ENCODE measurements at places on chromosomes 1 and 21.

GRCh38 chr1:175689396-175689795 is 54.0 kb downstream of the TNR start:
- DNase-seq, result no peak

DNA sequence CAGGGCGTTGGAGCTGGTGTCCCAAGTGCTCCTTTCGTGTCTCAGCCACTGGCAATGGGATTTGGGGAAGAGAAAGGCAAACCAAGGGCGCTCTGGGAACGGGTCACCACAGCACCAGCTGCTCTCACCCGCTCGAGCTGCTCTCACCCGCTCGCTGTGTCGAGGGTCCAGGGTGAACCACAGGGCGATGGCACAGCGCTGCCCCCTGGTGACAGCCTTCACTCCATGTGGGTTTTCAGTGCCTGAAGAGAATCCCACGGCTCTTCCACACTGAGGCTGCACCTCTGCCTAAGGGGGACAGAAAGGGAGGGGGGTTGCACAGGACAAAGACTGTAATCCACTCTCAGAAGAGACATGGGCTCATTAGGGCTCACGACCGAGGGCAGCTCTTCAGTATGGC is 7.1 kb upstream of the CLDN19 start:
- DNase-seq, result no peak

DNA sequence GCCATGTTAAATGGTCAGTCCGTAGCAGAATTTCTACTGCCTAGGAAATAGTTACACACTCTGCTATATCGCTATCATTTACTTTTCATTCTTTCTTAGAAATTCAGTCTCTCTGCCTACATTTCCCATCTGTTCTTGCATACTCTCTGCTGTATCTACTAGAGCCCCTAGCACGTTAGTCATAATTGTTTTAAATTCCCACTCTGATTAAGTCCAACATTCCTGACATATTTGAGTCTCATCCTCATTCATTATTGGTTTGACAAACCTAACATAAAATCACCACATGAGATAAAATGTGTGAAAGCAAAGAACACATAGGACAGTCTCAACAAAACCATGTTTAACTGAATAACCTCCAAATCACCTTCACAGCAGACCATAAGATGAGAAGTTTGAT is 513.6 kb downstream of the PLPP3 start:
- no peak for DNase-seq

DNA sequence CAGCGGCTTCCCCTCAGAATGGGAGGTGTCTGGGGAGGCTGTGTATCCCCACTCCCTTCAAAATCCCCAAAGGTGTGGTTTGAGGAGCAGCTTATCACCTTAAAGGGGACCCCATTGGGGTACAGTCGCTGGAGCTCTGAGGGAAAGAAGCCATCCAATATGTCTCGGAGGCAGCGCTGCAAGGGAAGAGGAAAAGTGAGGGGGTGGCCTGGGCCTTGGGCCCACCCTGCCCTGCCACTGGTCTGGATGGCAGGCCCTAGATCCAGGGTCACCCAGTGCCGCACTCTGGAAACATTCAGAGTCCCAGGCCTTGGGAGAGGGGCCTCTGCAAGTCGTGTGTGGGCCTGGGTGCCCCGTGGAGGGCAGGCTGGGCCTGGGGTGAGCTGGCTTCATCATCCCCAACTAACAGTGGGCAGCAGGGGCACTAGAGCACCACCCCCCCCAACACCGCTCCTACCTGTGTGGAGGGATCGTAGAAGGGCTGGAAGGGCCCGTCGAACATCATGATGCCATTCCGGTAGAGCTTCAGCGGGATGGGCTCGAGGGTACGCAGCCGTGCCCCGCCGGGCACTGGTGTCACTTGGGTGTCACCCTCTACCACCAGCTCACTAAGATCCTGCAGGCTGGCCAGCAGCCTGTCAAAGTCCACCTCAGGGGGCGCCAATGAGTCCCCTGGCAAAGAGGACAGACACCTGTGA is 5.6 kb downstream of the SH3BGRL3 start:
- no peak for DNase-seq

- DNase-seq, result no peak
Observed at GRCh38 chr1:109806733-109807400, 43.1 kb upstream of the EPS8L3 start.

GRCh38 chr1:94693029-94693428 is 127.1 kb upstream of the SLC44A3 start:
- no peak for DNase-seq

DNA sequence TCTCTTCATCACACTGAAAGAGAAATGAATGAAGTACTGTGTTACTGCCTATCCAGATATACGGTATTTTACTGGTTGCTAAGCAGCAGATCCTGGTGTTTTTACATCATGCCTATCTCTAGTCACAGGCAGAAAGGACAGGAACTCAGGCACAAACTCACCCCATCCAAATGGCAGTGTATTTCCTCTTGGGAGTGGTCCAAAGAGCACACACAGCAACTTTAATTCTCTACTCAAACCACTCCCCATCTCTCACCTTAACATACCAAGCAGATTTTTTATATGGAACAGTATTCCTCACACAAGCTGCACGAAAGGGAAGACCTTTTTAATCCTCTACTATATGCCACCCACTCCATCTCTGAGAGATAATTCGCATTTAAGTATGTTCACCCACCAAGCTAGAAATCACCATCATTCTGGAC is 27.3 kb downstream of the EIF4G3 start:
- no peak for DNase-seq

DNA sequence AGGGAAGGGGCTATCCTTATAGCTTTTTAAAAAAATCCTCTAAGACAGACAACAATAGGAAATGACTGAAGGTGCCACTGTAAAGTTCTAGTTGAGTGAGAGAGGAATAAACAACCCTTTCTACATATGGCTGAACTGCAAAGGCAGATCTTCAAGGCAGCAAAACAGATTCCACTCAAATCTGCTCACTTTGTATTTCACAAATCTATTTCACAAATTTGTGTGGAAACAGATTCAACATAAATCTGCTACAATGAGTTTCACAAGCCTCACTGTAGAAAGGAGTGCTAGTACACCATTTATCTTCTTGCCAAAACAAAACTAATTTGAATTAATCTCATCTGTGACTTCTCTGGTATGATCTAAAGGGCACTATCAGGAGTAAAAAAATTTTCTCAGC is 451.3 kb downstream of the PLA2G4A start:
- no peak for DNase-seq

GRCh38 chr1:204241914-204242313 is 28.1 kb upstream of the GOLT1A start:
- no peak for DNase-seq

DNA sequence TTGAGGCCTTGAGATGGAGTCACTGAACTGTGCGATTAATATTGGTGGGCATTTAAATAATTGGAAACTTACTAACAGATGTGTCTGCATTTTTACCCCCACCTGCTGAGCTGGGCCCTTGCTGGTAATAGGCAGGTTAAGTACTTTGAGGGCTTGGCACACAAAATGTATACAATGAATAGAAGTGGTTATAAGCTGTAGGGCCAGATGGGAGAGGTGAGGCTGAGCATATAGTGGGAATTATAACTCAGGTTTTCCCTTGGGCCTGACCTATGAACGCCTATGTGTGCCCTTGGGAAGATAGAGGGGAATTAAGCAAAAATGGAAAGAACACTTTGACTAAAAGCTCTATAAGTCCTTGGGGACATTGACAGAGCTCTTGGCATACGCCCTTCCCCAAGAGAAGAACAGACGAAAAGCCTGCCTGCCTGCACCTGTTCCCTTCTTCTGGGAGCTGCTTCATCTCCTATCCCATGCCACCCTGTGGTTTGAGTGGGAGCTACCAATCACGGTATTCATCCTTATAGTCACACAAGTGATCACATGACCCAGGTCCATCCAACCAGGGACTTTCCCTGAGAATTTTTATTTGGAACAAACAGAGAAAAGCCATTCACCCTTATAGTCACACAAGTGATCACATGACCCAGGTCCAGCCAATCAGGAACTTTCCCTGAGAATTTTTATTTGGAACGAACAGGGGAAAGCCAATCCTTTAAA is 260.7 kb upstream of the CSF3R start:
- no peak for DNase-seq

DNA sequence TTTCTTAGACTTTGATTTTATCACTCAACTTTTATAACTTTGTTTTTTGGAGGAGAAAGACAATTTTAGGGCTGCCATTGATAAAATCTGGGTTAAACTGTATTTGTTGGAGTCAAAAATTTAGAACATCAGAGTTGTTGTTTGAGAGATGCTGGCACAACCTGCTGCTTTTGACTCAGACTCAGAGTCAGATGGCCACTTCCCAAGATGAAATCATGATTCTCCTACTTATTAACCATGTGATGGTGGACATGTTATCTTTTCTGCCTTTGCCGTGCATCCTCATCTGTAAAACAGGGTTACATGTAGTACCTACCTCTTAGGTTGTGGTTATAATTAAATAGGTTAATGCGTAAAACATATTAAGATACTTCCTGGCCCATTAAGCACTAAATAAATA is 71.2 kb downstream of the PLA2G4A start:
- no peak for DNase-seq

GRCh38 chr1:173802961-173803360 is 21.5 kb upstream of the DARS2 start:
- DNase-seq, result no peak

DNA sequence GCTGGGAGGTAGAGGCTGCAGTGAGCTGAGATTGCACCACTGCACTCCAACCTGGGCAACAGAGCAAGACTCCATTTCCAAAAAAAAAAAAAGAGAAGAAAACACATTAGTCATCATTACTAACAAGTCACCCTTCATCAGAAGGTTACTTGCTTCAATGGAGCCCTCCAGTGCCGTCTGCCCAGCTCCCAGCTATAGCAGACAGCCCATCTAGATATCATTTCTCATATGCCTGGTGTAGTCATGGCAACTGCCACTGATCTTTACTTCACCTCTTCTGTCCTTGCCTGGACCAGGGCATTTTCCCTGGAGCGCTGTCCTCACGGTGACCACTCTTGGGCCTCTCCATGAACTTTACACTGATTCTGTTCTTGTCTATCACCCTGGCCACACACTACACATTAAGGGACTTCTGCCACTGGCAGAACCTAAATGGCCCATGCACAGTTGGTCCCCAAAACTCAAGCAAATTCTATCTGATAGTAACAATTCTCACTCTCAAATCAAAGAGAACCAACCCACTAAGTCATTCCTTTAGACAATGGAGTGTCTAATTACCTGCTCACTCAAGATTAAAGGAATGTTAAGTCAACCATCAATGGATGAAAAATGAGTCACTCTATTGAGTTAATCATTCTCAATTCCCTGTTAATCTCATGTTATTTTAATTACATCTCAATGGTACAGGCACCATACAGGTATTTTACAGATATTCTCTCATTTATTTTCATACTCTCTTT is 12.9 kb downstream of the GPA33 start:
- DNase-seq, result no peak

DNA sequence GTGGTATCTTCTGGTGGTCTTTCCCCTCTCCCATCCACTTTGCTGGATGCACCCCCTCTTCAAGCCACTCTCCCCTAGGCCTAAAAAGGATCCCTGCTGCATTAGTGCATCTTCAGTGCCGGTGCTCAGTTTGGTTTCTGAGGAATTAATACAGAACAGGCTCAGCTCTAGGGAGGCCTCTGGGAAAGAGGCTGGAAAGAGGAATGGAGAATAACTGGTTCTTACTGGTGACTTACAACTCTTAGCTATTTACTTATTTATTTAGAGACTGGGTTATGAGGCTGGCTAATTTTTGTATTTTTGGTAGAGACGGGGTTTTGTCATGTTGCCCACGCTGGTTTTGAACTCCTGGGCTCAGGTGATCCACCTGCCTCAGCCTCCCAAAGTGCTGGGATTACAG is 19.0 kb downstream of the MFN2 start:
- no peak for DNase-seq

DNA sequence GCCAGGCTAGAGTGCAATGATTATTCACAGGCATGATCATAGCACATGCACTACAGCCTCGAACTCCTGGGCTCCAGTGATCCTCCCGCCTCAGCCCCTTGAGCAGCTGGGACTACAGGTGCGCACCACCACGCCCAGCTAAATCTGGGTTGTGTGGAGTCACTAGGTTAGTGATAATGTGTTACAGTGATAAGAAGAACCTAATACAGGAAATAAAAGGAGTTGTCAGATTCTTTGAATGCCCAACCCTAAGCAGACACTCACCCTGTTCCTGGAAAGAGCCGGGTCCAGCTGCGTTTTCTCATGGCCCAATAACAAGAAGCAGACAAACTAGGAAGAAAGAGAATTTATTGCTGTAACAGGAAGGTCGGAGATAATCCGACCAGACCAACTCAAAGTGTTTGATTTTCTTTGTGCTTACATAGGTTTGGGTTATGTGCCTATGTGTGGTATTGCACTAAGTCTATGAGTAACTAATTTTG is 8.8 kb downstream of the IFNGR2 start:
- no peak for DNase-seq

- DNase-seq, result no peak
Observed at GRCh38 chr1:219439376-219439775, 173.5 kb downstream of the ZC3H11B start.

- no peak for DNase-seq
Observed at GRCh38 chr1:181354865-181355264, 128.5 kb upstream of the CACNA1E start.

DNA sequence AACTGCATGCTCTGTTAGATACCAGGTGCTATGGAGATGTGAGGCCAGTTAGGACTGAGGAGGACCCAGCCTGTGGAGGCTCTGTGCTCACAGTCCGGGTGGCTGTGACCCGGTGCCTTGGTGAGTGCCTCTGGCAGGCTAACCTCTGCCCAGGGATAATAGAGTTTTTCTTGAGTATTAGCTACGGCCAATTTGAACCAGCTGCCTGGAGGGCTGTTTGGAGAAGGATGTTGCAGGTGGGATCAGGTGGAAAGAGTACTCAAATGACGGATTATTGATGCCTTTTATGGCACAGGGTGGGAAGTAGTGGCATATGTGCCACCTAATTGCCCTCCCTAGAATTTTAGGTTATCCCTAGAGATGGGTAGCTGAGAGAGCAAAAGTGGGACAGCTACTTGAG is 182.7 kb downstream of the GRIK3 start:
- DNase-seq, result no peak

DNA sequence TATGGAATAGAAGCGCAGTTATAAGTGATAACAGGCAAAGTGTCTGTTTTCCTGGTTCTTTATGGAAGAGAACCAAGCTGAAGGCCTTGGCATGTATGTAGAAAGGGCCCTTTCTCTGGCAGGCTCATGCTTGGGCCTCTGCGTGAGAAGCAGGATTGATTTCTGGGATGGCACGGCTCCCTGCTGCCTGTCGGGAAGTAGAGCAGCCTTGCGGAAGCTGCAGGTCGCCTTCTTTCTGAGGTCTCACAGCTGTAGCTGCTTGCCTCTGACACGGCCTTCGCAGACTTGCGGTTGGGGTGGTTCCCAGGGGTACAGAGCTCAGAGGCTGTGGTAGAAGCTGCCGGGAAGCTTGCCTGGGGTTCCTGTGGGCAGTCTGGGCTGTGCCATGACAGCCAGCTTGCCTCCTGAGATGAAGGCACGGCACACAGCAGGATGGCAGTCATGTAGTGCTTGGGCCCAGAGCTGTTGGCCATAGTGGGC is 39.4 kb downstream of the TRAPPC10 start:
- no peak for DNase-seq

DNA sequence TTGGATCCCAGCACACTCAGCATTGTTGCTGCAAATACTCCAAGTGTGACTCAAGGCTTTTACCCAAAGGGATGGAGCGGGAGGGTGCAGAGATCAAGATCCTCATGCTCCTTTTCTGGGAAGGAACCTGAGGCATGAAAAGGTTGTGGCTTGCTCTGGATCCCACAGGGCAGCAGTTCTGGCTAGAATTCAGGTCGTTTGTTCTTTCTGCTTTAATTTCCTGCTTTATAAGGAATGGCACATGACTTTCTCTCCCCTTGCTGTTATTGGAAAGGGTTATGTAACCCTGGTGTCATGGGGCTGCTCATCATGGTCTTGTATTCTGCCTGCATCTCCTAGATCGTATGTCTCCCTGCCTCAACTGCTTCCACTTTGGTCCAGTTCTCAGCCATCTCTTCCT is 101.6 kb downstream of the NOS1AP start:
- no peak for DNase-seq

Data from left renal cortex interstitium (tissue), 4 donors.